ENCODE measurements at places on chromosomes 2 and 18. TPM values are rescaled to one million over a fixed set of nuclear protein-coding genes. Genes with fewer than 3 reads are reported as not detected.

DNA sequence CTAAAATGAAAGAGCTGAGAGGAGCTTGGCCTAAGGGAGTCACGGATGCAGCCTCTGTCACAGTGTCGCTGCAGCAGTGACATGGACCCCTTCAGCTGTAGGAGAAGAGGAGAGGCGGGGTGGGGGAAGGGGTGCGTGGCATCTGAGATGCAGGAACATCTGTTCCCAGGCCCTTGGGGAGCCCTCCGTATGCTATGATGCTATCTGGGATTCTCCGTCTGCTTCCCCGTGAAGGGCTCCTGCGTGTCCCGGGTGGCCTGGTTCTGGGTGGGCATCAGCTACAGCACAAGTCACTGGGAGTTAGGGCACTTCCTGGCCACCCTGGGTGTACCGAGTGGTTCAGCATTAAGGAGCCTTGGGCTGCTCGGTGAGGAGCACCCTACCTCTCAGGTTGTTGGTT lies 35.6 kb upstream of the B3GNT7 start:
- peaks cover 4% of the 10 kb centered on the region for H3K4me1 ChIP-seq
- no peaks in the 10 kb centered on the region for H3K36me3 ChIP-seq
- H3K27me3 ChIP-seq, result no peaks in the 10 kb centered on the region
- DNase-seq, result no peak

The PSMA8 gene
- not detected for total RNA-seq

The RAB6C gene
- total RNA-seq, result not detected

DNA sequence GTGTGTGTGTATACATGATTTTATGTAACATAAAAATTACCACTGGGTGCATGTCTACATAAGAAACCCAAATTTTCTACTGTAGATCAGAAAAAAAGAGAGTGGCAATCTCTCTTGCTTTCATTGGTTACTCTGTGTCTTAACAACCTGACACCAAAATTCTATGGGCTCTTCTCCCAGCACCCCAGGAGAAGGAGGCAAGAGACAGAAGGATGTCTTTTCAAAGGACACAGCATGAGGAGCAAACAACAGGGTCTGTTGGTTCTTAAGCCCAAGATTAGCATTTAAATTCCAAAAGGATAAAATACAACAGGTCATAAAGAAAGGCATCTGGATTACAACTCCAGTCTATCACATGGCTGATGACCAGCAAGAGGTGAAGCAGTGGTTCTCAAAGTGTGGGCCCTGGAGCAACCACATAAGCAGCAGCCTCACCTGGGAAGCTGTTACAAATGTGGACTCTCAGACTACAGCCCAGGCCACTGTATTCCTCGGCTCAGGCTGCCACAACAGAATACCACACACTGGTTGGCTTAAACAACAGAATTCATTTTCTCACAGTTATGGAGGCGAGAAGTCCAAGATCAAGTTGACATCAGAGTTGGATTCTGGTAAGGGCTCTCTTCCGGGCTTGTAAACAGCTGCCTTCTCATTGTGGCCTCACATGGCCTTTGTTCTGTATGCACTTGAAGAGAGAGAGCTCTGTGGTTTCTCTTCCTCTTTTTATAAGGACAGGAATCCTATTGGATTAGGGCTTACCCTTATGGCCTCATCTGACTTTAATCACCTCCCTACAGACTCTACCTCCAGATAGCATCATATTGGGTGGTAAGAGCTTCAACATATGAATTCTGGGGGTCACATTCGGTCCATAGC lies 79.8 kb upstream of the RNF152 start:
- H3K27me3 ChIP-seq, result no peaks in the 10 kb centered on the region
- H3K4me3 ChIP-seq, result no peak overlapping the region
- H3K36me3 ChIP-seq, result no peaks in the 10 kb centered on the region
- H3K27ac ChIP-seq, result no peak overlapping the region
- no peaks in the 10 kb centered on the region for H3K4me1 ChIP-seq

DNA sequence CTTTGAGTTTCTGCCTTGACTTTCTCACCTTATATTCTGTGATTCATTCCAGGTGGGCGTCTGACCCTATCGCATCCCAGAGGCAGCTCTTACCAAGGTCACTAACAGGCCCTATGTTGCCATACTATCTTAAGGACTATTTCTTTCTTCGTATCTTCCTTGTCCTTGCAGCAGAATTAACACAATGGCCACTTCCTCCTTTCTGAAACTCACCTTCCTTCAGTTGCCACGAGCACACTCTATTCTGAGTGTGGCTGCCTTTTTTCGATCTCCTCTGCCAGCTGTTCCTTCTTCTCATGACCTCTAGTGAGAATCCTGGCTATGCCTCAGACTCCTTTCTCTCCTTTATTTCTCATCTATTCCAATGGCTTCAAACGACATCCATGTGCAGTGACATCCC lies 160.4 kb upstream of the CCDC195 start:
- no peaks in the 10 kb centered on the region for H3K36me3 ChIP-seq
- H3K4me3 ChIP-seq, result no peak overlapping the region
- no peaks in the 10 kb centered on the region for H3K4me1 ChIP-seq
- H3K27me3 ChIP-seq, result no peaks in the 10 kb centered on the region
- H3K27ac ChIP-seq, result no peak overlapping the region
- no peak for DNase-seq

DNA sequence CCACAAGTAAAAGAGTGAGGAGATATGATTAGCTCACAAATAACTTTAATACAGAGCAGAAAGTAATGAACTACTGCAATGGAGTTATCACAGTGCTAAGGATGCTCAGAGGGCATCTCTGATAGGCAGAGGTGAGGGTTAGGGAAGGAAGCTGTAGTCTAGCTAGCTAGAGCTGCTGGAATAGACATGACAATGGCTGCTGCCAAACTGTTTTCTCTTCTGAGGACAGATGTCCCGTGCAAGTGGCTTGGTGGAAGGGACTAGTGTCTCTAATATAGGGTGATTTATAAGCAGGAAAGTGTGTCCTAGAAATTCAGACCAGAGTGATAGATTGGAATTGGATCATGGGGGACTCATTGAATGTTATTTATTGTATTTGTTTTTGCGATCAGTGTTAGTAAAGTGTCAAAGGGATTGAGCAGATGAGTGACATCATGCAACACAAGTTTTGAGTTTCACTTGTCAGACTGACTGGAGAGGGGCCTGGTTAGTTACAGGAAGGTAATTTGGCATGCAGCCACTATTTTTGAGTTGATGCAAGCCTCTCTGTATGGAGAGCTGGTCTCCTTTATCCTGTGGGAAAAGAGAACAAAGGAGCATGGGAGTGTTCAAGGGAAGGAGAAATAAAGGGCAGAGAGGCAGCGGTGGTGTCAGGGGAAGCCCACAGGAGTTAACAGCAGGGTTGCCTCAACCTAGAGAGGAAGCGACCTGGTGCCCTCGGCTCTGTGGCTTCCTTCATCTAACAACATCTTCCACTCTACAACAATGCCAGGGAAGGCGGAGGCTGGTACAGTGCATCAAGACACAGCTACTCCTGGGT lies 1.9 kb downstream of the CTLA4 start:
- H3K4me1 ChIP-seq, result no peaks in the 10 kb centered on the region
- no peak for DNase-seq
- no peak overlapping the region for H3K27ac ChIP-seq

- H3K27ac ChIP-seq, result no peak overlapping the region
- DNase-seq, result no peak
- no peaks in the 10 kb centered on the region for H3K36me3 ChIP-seq
- H3K27me3 ChIP-seq, result no peaks in the 10 kb centered on the region
These were observed 674.3 kb upstream of the REG3G start for GRCh38 chr2:78351208-78351607.

DNA sequence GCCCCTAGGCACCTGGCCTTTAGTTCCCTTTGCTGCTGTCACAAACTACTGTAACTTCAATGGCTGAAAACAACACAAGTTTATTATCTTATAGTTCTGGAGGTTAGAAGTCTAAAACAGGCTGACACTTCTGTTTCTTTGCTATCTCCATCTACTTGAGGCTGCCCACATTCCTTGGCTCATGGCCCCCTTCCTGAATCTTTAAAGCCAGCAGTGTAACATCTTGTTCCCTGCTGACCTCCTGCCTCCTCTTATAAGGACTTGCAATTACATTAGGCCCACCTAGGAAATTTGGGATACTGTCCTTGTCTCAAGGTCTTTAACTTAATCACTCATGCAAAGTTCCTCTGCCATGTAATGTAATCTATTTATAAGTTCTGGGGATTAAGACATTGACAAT lies 6.5 kb downstream of the SMYD1 start:
- no peaks in the 10 kb centered on the region for H3K36me3 ChIP-seq
- DNase-seq, result no peak
- H3K4me3 ChIP-seq, result no peak overlapping the region
- no peak overlapping the region for H3K27ac ChIP-seq
- no peaks in the 10 kb centered on the region for H3K4me1 ChIP-seq
- no peaks in the 10 kb centered on the region for H3K27me3 ChIP-seq

- DNase-seq, result peak; percentile 10
- H3K27me3 ChIP-seq, result no peaks in the 10 kb centered on the region
- H3K4me1 ChIP-seq, result no peaks in the 10 kb centered on the region
- H3K4me3 ChIP-seq, result no peak overlapping the region
These were observed 352.8 kb upstream of the KCNH7 start for GRCh38 chr2:163191372-163191771.

DNA sequence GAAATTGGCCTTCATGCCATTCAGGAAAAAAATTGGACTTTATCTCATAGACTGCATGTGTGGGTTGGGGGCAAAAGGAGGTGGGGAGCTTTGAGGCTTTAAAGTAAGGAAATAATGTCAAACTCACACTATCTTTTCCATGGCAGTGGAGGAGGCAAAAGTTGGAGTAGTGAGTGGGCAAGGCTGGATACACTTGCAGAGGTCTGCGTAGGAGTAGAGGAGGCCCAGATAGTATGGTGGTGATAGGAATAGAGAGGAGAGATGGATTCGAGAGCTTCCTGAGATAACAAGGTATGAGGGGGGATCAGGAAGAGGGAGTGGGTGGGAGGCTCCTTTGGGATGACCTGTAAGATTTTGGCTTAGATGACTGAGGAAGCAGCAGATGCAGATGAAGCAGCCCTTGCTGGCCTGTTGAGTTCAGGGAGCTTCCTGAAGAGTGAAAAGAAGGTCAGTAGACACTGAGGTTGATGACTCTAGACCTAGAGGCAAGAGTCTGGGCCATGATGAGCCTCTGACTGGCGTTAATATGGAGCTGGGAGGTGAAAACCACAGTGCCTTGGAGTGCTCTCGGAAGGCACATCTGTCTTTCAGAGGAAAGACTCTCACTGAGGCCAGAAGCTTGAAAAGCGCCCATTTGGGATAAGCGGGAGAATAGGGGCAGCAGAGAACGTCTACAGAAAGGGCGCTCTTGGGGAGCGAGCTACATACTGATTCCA lies 5.8 kb downstream of the UNC50 start:
- DNase-seq, result no peak
- H3K4me1 ChIP-seq, result peaks cover 22% of the 10 kb centered on the region
- no peak overlapping the region for H3K4me3 ChIP-seq
- H3K36me3 ChIP-seq, result peaks cover 8% of the 10 kb centered on the region

The GKN1 gene
- total RNA-seq, result not detected

DNA sequence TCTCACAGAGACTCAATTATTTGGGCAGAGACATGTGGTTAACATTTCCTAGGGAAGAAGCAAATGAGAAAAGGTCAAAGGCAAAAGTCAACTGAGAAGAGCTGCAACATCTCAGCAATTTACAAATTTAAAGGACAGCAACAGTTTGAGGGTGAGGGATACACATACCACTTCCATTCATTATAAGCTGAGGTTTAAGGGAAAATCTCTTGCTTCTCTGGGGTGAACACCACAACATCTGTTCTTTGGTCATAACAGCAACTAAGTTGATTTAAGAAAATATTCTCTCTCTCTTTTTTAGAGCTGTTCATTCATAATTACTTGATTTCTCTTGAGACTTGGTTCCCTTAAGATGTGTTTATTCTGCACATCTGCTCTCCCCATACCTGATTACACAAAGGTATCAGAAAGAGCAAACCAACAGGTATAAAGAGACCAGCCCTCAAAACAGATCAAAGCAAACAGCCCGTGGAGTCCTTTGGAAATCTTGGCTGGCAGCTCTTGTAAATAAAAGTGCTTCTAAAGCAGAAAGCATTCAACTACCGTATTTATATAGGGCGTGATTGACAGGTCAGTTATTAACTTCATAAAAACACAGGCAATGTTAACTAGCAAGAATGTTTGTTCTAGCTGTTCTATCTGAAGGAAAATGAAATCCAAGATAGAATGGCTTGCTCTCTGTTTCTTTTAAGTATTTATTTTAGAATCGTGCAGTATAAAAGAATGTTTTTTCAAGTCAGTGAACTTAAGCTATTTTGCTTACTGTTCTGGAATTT lies 132.8 kb downstream of the THADA start:
- peak; percentile 42 for DNase-seq
- H3K27me3 ChIP-seq, result no peaks in the 10 kb centered on the region
- no peak overlapping the region for H3K4me3 ChIP-seq
- H3K4me1 ChIP-seq, result peaks cover 17% of the 10 kb centered on the region
- no peaks in the 10 kb centered on the region for H3K36me3 ChIP-seq

The FARP2 gene
- 44.9 TPM for total RNA-seq

DNA sequence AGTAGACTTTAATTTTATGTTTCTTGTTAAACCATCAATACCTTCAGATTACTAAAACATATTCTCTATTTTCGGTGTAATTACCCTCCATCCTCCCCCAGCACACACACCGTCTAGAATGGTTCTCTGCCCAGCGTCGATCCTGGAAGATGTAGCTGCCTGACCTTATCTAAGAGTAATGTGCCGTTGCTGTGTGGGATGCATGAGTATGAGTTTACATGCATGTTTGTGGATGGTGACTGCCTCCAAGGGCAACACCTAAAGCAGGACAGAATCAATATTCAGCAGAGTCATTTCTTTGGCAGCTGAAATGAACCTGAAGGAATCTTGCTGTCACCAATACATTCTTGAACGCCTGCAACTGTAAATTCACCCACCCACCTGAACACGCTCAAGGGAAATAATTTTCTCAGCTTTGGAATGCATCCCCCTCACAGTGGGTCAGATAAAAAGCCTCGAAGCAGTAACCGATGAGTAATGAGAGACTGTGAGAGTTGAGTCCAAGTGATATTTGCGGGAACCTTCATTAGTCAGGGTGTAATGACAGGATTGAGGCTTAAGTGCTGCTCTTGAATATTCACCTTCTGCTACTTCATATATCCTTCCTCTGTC lies 155.8 kb upstream of the RND3 start:
- no peak for DNase-seq
- H3K4me1 ChIP-seq, result no peaks in the 10 kb centered on the region

GRCh38 chr2:215526341-215526740 lies 90.5 kb upstream of the FN1 start:
- H3K4me1 ChIP-seq, result no peaks in the 10 kb centered on the region
- no peak overlapping the region for H3K27ac ChIP-seq
- DNase-seq, result no peak
- H3K4me3 ChIP-seq, result no peak overlapping the region

DNA sequence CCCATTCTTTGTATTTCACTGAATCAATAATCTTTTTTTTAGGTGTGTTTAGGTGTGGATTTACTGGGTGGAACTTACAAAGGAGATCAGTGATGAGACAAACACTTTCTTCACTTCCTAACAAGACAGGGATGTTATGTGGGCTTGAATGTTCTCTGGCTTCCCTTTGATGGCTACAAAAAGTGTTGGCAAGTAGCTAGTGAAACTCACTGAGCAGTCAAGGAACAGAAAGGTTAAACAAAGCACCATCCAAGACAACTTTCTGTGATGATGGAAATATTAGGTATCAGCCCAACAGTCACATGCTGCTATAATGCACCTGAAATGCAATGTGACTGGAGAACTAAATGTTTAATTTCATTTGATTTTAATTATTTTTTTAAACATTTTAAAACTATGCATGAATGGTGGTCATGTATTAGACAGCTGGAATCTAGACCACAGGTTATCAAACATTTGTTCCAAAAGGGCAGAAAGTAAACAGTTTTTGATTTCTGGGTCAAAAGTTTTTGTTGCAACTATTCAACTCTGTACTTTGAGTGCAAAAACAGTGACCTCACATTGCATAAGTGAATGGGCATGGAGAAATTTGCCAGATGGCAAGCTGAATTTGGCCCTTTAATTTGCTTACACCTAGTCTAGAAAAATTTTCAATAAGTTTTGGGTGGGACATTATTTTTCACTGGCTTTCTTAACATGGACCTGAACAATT lies 1272.7 kb upstream of the TMEFF2 start:
- no peaks in the 10 kb centered on the region for H3K27me3 ChIP-seq
- H3K27ac ChIP-seq, result no peak overlapping the region
- no peak overlapping the region for H3K4me3 ChIP-seq

Measured in pancreas (tissue), 10 donors.